ENCODE measurements at places on chromosomes 2 and 18. TPM values are rescaled to one million over a fixed set of nuclear protein-coding genes. Genes with fewer than 3 reads are reported as not detected.

ARHGAP28 gene
- polyA plus RNA-seq = 9.3 TPM

SOX11 gene
- polyA plus RNA-seq = 74.0 TPM

FN1 gene
- polyA plus RNA-seq = 430 TPM

CD8B2 gene
- 0.89 TPM for polyA plus RNA-seq

VSNL1 gene
- polyA plus RNA-seq = 355 TPM

NOL4 gene
- 17.5 TPM for polyA plus RNA-seq

PCARE gene
- not detected for polyA plus RNA-seq

FSHR gene
- polyA plus RNA-seq = not detected

CRYGD gene
- 4.9 TPM for polyA plus RNA-seq

GALR1 gene
- 2.5 TPM for polyA plus RNA-seq

SLC19A3 gene
- polyA plus RNA-seq = 4.2 TPM

MLPH gene
- 13.6 TPM for polyA plus RNA-seq

CHST9 gene
- polyA plus RNA-seq = 10.8 TPM

FBXO48 gene
- 2.2 TPM for polyA plus RNA-seq

CAD gene
- 38.7 TPM for polyA plus RNA-seq

OSBPL1A gene
- polyA plus RNA-seq = 64.8 TPM

GAD1 gene
- polyA plus RNA-seq = 74.8 TPM

GPBAR1 gene
- polyA plus RNA-seq = 0.74 TPM

HOXD13 gene
- not detected for polyA plus RNA-seq

ZNF396 gene
- polyA plus RNA-seq = 4.3 TPM

RTP5 gene
- 30.2 TPM for polyA plus RNA-seq

FIGN gene
- 8.1 TPM for polyA plus RNA-seq

CLHC1 gene
- 21.5 TPM for polyA plus RNA-seq

MTCL1 gene
- polyA plus RNA-seq = 24.4 TPM

SEH1L gene
- 33.6 TPM for polyA plus RNA-seq

ACADL gene
- 3.1 TPM for polyA plus RNA-seq

SIX2 gene
- 0.16 TPM for polyA plus RNA-seq

OTX1 gene
- polyA plus RNA-seq = not detected

NT5DC4 gene
- not detected for polyA plus RNA-seq

RFTN2 gene
- polyA plus RNA-seq = 81.2 TPM

NT5C1B gene
- polyA plus RNA-seq = 0.42 TPM

NEURL3 gene
- 0.57 TPM for polyA plus RNA-seq

ZNF804A gene
- polyA plus RNA-seq = 10.9 TPM

DYSF gene
- 6.5 TPM for polyA plus RNA-seq

DOK6 gene
- polyA plus RNA-seq = 50.3 TPM

LYPD1 gene
- polyA plus RNA-seq = 133 TPM

ACMSD gene
- polyA plus RNA-seq = 1.1 TPM

PHOSPHO2 gene
- 11.1 TPM for polyA plus RNA-seq

PLB1 gene
- polyA plus RNA-seq = 11.2 TPM

GREB1L gene
- polyA plus RNA-seq = 5.1 TPM

C2orf80 gene
- 31.0 TPM for polyA plus RNA-seq

DLX1 gene
- polyA plus RNA-seq = 0.29 TPM

PLCD4 gene
- 12.8 TPM for polyA plus RNA-seq

CXCR1 gene
- not detected for polyA plus RNA-seq

FOXD4L1 gene
- polyA plus RNA-seq = 1.6 TPM

TEKT4 gene
- polyA plus RNA-seq = 3.8 TPM

AQP12A gene
- 0.62 TPM for polyA plus RNA-seq

GATA6 gene
- polyA plus RNA-seq = 0.29 TPM

HDAC4 gene
- 25.2 TPM for polyA plus RNA-seq

EIF5B gene
- polyA plus RNA-seq = 52.4 TPM

GPR39 gene
- polyA plus RNA-seq = 1.4 TPM

CLEC4F gene
- not detected for polyA plus RNA-seq

REG3A gene
- polyA plus RNA-seq = not detected

MAP3K19 gene
- 8.9 TPM for polyA plus RNA-seq

FBLN7 gene
- 12.7 TPM for polyA plus RNA-seq

GPR75 gene
- 15.4 TPM for polyA plus RNA-seq
